ENCODE measurements at places on chromosomes 1 and 21.

DNA sequence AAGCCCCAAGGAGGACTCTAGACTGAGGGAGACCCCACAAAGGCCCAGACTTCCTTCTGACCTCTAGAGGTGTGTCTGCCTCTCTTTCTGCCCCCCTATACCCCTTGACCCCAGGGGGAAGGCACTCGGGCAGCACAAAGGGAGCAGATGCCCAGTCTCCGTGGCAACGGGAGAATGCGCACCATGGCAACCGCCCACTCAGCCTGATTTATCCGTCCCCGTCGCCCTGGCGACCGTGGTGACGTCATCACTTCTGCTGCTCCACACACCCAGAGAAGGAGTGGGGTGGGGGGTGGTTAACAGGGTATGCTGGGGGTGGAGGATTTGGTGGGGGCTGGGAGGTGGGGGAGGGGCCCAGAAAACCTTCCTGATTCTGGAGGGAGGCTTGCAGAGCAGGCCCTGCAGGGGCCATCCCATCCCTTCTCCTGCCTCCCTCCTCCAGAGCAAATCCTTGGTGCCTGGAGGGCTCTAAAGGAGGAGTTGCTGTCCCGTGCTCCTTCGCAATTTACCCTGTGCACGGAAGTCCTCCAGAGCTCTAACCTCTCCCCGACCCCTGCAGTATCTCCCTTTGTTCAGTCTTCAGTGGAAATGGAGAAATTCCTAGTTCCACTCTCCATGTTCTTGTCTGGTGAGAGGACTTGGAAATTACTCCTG lies 6.3 kb downstream of the CELF3 start:
- peak; percentile 22 for DNase-seq

DNA sequence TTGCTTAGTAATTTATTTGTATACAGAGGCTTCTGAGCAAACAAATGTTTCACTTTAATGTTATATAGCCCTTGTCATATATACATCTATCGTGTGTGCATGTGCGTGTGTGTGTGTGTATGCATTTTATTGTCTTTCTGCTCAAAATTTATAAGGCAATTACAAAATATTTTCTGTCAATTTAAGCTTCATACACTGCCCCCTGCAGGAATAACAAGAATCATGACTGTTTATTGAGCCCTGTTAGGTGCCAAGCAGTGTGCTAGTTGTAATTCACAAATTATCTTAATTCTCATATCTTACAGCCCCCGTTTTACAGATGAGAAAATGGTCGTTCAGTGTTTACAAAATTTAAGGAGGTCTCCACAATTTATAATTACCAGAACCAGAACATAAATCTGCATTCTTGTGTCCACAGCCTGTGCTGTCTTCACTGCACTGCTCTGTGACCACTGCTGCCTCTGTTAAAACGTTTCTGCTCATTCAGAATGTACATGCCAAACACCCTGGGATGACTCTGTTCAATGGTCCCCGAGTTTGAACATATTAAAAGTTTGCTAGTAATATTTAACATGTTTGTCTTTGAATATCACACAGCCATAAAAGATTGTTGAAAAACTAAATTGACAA lies 181.3 kb downstream of the ATP6V1G3 start:
- no peak for DNase-seq

DNA sequence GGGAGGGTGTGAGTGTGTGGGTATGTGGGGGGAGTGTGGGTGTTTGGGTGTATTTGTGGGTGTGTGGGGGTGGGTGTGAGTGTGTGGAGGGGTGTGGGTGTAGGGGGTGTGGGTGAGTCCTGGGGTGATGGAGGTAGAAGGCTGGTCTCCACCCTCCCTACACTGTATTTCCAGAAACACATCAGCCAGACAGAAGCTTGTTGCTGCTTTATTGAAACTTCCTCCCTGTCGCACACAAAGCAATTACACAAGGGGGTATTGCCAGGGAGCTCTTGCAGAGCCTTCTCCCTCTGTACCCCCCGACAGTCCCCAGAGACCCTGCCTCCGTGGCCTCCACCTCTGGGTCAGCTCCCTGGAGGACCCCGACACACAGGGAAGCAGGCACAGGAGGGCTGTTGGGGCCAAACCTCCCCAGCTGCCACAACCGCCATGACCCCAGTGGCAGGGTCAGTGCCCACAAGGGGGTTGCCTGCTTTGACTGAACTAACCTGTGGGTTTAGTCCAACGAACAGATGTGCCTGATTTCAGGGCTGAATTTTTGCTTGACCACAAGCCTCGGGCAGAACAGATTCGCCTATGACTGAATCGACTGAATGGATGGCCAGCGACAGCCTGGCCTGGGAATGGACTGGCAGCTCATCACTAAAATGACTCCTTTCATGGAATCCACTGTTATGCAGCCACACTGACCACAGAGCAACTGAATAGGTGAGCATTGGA lies 9.1 kb upstream of the MATN1 start:
- DNase-seq, result no peak

DNA sequence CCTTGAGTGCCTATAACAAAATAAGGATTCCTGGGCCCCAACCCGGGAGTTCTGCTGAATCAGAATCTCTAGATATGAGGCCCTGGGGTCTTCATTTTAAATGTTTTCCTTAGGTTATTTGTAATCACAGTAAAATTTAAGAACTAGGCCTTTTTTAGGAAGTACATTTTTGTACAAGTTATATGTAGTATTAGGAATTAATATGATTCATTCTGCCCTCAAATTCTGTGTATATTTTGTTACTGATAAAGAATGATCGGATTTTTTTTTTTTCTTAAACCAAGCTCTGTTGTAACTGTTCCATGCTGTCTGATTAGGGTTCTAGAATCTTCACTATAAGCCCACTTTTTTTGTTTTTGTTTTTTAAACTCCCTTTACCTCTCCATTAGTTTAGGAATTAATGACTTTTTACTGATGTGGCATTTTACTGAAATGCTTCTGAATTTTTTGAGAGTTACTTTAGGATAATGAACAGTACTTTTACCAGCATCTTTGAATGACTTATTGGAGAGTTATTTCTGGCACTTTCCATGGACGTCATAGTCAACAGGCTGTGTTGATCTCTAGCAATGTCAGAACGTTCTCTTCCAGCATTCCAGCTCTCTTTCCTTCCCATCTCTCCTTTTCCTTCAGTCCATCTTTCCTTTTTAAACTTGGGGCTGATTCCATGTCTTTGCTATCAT lies 48.3 kb downstream of the CLIC4 start:
- no peak for DNase-seq
